ENCODE measurements at places on chromosomes 4 and X.
A peak's percentile ranks its signal among the peaks of the same experiment; 100 is the strongest.

DNA sequence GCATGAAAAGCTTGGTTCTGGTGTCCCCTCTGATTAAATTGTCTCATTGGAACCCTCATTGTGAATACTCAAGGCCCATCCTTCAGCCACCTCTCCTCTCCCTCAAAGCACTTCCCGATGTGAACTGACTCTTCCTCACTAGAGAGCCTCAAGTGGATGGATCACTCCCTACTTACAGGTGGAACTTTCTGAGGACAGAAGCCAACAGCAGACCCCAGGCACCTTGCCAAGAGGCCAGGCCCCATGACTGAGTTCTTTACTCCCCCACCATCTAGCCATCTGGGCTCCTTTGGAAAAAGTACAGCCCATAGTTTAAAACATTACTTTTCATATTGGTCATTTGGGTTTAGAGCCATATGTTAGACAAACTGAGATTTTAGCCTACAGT is 224.1 kb downstream of the SHROOM3 start:
- no peak for DNase-seq

GRCh38 chr4:174190832-174191500 is 92.5 kb downstream of the FBXO8 start:
- no peak for DNase-seq

DNA sequence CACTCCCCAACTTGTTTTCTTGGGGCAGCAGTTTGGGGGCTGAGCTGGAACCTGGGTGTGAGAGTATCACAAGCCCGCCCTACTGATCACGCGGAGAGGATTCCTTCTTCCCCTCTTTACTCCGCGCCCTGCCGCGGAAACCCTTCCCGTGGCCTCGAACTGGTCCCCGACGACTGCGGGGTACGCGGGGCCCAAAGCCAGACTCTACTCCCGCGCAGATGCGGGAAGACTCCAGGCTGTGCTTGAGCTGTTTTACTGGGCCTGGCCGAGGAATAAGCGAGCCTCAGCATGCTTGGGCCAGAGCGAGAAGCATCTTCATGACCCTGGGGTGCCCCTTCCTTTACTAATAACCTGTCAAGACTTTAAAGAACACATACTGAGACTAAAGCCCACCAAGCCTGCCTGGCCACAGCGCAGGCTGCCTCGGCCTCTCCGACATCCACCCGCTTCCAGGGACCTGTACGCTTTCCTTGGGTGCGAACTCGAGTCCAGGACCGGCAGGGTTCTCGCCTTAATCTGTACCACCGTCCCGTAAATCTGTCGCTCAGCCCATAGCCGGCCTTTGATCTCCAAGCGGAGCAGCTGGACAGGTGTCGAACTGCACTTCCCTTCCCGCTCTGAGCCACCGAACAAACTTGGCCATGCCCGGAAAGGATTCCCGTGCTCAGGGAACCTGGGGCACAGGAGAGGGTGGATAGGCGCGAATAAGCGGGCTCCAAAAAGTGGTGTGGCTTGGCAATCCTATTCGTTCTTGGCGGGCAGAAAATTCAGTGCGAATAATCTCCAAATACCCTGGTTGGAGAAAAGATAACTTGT is 55.0 kb upstream of the TMEM33 start:
- DNase-seq, result no peak

GRCh38 chr4:101864660-101865059 is 74.1 kb downstream of the BANK1 start:
- DNase-seq, result no peak

GRCh38 chr4:164779080-164779479 is 25.1 kb downstream of the SMIM31 start:
- DNase-seq, result no peak

- DNase-seq, result no peak
Measured at GRCh38 chrX:9196961-9197640, 163.2 kb upstream of the FAM9B start.

DNA sequence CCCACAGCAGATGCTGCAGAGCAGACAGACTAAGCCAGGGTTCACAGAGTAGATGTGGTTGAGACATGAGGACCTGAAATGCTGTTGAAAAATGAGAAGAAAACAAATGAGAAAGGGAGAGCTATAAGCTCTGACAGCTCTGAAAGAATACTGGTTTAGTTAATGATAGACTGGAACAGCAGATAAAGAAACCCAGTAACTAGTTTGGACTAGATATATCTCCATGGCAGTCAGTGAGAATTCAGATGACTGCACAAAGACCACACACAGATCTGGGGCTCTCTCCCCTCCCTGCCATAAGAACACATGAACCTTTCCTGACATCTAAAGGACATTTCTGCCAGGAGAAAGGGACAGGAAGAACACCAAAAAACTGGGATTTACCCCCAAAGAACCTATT is 8.2 kb downstream of the NAA11 start:
- no peak for DNase-seq

DNA sequence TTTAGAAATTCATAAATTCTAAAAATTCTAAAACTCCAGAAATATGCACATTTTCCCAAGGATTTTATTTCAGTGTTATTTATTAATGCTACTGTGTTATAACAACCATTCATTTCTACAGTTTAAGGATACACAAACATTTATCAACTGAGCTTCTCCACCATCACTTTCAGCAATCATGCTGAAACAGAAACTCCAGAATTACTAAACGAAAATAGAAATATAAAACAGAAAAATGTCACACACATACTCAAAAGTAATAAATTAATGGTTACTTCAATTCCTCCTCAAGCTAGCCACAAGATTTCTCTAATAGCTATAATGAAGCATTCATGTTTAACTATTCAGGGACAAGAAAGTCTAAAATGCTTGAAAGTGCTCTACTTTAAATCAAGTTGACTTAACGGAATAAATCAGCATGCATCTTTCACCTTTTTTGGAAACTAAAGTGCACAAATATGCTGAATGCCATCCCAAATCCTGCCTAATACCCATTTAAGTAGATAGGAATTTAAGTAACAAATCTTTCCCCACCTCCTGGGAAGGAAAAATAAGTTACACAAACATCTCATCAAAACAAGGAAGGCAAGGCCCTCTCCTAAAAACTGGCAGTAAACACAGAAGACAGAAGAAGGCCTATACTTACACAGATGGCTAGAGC is 563 bp downstream of the FAM13A start:
- no peak for DNase-seq

- no peak for DNase-seq
Measured at GRCh38 chrX:46636223-46636622, 62.7 kb downstream of the CHST7 start.

DNA sequence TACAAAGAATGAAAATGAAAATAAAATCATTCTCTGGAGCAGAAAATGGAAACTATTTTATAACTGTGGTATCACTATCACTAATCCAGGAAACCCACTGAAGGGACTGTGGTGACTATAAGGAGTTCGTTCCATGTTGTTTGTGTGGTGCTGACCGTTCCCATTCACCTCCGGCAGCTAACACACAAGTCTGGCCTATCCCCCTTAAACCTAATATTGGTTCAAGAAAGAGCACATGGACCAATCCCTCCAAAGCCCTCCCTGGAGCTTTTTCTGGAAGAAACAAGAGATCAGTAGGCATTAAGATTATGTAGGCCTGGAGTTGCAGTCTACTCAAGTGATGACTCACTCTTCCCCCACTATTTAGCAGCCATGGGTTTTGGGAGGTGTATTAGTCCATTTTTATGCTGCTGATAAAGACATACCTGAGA is 25.9 kb upstream of the FAM241A start:
- DNase-seq, result no peak

DNA sequence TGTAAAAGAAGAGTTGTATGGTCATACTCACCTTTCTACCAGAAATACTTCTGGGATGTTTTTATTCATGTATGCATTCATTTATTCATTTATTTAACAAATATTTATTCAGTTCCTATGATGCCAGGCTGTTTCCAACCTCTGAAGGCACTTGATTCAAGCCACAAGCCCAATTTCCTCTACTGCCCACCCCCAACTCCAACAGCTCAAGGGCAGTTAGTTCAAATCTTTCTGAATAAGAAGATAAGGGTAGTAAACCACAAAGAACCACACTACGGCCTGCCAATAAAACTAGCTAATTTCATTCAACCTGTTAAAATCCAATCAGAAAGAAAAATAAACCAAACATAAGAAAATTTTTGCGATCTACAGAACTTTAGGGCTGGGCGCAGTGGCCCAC is 31.2 kb downstream of the LRBA start:
- DNase-seq, result no peak

DNA sequence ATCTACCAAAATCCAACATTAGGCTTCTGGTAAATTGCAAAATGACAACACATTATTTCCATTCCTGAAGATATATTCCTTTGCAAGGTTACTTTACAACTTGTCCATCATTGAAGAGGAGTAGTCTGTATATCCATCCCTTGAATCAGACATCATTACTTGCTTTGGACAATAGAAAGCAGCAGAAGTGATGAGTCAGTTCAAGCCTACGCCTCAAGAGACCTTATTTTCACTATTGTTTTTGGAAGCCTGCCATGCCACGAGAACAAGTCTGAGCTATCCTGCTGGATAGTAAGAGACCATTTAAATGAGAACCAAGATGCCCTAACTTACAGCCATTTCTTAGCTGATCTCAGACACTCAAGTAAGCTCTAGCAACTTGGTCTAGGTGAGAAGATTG is 246.0 kb upstream of the HHIP start:
- no peak for DNase-seq

DNA sequence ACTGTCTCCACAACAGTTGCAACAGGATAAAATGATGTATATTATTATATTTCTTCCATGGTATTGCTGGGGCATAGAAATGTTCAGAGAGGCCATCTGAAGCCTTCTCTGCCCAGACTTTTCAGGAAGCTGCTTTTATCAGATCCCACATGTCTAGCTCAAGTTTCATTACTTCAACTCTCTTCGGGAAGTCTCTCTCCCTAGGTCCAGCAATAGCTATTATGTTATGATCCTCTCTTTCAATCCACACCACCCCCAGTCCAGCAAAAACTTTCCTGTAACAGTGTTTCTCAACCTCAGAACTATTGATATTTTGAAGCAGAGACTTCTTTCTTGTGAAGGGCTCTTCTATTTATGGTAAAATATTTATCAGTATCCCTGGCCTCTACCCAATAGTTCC is 44.9 kb downstream of the CXCL1 start:
- no peak for DNase-seq

DNA sequence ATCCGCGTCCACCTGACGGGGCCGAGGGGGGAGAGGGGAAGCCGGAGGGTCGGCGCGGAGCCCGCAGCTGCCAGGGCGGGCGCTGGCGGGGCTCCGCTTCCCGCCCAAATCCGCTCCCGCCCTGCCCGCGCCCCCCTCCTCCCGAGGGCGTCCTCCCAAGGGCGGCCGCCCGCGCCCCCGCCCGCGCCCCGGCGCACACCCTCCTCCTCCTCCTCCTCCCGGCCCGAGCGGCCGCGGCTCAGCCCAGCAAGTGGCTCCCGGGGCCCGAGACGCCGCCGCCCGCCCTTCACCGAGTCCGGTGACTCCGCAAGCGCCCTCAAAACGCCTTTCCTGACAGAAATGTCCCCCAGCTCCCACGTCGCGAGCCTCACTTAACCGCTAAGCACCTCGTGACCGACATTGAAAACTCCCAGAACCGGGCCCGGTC is 487 bp downstream of the HMGB2 start:
- DNase-seq, result peak; percentile 21

DNA sequence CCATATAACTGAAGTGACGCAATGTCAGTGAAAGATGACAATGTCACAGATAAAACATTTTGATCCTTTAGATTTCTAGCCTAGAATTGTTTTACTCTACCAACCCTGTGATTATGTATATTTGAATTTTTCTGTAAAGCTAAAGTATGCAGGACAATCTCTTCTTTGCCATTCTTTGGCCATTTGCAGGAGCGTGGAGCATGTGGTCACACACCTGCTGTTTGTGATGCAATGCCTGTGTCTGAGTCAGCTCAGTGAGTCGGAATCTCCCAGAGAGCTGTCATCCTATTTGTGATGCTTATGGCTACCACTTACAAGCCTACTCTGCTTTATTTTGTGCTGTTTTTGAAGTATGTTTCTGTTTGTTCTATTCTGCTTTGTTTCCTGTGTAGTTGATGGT is 214.5 kb downstream of the NAF1 start:
- no peak for DNase-seq

DNA sequence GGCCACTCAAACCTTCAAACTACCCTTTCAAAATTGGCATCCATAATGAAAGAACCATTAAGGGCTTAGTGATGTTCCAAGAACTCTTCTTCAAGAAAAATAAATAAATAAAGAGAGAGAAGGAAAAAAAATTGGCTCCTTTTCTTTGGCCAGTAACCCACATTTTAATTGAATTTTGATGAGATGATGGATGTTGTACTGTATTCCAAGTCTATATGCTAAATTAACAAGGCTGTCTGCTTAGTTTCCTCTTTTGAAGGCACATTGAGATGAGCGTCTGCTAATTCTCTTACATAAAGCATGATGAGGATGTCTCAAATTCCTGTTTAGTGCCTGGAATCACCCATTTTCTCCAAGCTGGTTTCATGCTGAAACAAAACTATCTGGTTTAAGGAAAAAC is 33.4 kb downstream of the PHOX2B start:
- DNase-seq, result no peak

DNA sequence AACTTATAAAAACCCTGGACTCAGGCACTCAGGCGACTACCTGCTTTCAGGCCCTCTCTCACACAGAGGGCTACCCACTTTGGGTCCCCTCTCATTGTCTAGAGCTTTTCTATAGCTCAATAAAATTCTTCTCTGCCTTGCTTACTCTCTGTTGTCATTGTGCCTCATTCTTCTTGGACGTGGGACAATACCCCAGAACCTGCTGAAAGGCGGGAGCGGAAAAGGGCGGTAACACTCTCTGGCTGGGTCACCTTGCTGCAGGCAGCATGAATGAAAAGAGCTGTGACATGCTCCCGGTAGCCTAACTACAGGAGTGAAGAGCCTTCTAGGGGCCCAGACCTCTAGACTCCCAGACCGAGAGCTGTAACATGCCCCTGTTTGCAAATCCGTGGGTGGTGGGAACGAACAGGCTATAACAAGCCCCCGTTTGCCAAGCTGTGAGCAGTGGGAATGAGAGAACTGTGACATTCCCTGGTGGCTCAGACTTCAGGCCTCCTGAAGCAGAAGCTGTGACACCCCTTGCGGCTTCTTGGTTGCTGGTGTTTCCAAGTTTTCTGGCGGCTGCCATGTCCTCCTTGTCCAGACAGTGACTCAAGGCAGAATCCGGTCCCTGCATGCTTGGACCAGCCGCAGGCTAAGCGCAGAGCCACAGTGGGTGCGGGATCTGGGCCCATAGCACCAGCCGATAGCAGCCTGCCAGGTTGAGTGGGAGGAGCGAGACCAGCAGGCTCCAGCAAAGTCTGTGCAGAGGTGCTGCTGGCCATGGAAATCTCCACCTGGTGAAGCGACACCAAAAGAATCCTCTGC is 684.6 kb downstream of the ARAP2 start:
- no peak for DNase-seq
